Femur (tissue), 1 donor: ENCODE measurements at places on chromosomes 1 and 21.

DNA sequence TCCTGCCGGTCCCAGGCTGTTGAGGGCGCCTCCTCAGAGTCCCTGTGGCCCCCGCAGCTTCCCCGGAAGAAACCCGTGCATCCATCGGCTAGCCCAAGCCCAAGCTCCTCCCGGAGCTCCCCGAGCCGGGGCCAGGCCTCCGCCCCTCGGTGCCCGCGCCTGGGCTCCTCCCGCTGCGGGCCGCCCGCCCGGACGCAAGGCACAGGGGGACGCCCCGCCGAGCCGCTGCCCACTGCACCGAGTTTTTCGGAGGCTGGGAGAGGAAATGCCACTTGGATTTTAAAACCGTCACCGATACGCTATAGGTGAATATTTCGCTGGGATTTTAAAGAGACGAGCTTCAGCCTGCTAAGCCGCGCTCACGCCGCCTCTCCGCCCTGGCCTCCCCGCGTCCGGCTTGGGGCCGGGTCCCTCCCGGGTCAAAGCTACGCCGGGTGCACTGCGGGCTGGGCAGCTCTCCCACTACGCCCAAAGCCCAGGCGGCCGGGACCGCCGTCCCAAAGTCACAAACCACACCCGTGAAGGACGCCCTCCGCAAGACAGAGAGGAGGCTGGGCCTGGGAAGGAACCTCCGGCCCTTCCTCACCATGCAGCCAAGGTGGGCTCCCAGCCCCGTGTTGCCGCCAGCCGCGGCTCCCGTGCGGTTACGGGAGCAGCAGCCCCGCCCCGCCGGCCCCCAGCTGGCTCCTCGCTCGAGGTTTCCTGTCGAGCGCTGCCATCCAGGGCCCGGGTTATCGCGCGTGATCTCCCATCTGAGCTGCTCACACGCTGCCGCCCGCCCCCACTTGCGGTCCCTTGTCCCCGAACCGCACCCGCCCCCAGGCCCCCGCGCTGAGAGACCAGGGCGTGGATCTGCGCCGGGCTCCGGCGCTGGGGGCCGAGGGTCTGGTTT is 63.2 kb downstream of the CD247 start:
- DNase-seq, result peak; percentile 69

DNA sequence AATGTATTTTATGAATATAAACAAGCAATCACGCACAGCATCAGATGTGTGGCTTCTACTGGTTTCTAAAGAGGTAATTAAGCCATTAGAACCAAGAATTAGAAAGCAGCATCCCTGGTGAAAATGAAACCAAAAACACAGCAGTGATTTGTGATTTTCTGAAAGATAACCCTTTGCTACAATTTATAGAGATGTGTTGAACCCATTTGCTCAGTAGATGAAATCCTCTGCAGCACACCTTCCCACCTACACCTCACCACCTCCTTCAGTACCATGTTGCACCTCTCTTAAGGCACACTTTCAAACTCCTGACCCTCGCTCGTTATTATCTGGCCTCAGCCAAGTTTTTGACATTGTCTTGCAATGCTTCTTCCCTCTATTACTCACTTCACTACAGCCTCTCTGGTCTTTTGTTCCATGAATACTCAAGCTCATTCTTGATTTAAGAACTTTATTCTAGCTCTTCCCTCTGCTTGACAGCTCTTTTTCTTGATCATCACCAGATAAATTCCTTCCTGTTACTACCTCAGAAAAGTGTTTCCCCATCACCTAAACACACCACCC is 38.6 kb downstream of the NSL1 start:
- no peak for DNase-seq

- DNase-seq, result peak; percentile 85
Measured at GRCh38 chr21:26967062-26967913, at the start of gene ADAMTS5. Gene ADAMTS5 (minus strand): TSS chr21:26967088. CDS start chr21:26966391, 697 bp downstream.

- DNase-seq, result no peak
Measured at GRCh38 chr21:14120091-14120734, 90.5 kb downstream of the LIPI start.

- DNase-seq, result no peak
Measured at GRCh38 chr1:67792103-67792502, 41.2 kb downstream of the GNG12 start.

DNA sequence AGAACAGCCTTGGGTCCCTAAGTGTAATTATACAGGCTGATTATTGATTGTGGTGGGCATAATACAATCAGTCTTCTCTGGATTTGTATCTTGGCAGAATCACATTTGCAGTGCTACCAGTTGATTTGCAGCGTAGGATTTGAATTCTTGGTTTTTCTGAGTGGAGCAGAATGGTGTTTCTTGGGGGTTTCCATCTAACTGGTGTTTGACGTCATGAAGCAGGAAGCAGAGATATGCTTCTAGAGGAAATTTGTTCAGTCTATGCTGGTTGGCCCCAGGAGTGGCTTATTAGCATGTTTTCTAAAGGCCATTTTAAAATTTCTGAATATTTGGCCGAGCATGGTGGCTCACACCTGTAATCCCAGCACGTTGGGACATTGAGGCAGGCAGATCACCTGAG is 3.4 kb downstream of the CTTNBP2NL start:
- DNase-seq, result no peak

DNA sequence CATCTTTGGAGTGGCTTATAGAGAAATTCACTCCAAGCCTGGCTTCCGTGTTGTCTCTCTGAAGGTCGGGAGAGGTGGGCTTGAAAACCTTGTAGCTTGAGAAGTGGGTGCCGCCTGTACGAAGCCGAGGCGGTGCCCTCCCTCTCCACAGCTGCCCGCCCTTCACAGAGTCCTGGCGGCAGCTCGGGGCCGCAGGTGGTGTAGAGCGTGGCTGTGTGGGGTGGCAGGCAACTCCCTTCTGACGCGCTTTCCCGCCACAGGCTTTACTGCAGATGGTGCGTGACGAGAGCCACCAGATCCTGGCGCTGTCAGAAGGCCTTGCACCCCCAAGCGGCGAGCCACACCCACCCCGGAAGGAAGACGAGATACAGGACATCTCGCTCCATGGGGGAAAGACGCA is 33.1 kb upstream of the DIP2A start:
- no peak for DNase-seq

GRCh38 chr1:24206516-24207394 is 19.7 kb upstream of the IFNLR1 start:
- no peak for DNase-seq

GRCh38 chr1:27395441-27396195 is 3.2 kb downstream of the GPR3 start:
- DNase-seq, result peak; percentile 86

DNA sequence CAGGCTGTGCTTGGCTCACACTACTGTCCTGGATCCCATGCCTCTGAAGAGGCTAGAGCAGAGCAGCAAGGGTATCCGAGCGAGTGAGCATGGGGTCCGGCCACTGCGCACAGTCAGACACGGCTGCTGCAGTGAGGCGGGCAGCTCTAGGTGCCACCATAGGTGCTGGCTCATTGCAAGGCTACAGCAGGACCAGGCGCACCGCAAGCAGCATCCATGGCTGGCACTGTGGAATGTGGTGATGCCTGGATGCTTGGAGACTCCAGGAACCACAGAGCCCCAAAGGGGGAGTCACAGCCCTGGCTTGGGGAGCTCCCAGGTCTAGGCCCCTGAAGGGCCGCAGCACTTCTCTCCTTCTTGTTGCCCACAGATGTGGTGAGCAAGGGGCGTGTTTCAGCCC is 47.2 kb downstream of the ATP6V1G3 start:
- no peak for DNase-seq

DNA sequence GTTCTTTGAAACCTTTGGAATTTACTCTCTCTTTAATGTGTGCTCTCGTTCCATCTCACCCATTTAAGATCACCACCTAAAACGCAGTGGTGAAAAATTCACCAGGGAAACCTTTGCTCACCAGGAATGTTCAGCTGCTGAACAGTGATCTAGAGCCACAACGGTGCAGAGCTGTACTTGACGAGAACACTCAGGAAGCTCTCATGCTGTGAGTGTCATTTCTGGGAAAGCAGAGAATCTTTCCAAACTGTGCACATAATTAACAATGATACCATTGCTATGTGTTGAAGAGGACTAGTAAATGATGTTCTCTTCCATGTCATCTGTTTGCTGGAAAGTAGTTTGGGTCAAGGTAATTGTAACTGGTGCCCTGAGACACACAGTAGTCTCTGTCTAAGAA is 117.1 kb downstream of the ZZZ3 start:
- no peak for DNase-seq

DNA sequence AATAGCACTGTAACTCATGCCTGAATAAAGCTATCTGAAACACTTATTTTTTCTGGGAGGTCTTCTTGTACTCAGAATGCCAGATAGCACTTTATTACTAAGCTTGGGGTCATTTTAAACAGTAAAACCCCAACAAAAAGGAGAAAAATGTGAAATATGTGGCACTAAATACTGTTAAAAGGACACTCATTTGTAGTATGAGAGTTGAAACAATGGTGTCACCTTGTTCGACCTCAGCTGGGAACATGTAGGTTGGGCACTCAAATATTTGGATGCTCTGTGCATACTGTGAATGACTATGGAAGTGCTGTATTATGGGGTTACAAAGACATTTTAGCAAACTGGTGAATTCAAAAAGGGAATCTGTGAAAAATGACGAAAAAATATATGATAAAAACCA is 53.9 kb downstream of the SELENOF start:
- DNase-seq, result no peak

- DNase-seq, result peak; percentile 77
Measured at GRCh38 chr1:21933397-21934248, 3.5 kb downstream of the HSPG2 start.

GRCh38 chr1:63779338-63780211 is 5.8 kb downstream of the ROR1 start:
- no peak for DNase-seq

- DNase-seq, result no peak
Measured at GRCh38 chr1:232769733-232770132, 35.5 kb upstream of the MAP10 start.

GRCh38 chr1:38009088-38009840 is 3.3 kb upstream of the UTP11 start:
- DNase-seq, result peak; percentile 45

GRCh38 chr1:153563483-153563901 is 2.2 kb downstream of the S100A2 start:
- DNase-seq, result no peak

GRCh38 chr1:147502760-147503159 is 38.5 kb upstream of the BCL9 start:
- DNase-seq, result no peak

- no peak for DNase-seq
Measured at GRCh38 chr1:157870490-157870889, 28.9 kb upstream of the CD5L start.

GRCh38 chr1:67761091-67761490 is 72.2 kb downstream of the GNG12 start:
- no peak for DNase-seq
